ENCODE measurements at places on chromosomes 11 and 22. TPM values are rescaled to one million over a fixed set of nuclear protein-coding genes. Genes with fewer than 3 reads are reported as not detected.
A peak's percentile ranks its signal among the peaks of the same experiment; 100 is the strongest.

DNA sequence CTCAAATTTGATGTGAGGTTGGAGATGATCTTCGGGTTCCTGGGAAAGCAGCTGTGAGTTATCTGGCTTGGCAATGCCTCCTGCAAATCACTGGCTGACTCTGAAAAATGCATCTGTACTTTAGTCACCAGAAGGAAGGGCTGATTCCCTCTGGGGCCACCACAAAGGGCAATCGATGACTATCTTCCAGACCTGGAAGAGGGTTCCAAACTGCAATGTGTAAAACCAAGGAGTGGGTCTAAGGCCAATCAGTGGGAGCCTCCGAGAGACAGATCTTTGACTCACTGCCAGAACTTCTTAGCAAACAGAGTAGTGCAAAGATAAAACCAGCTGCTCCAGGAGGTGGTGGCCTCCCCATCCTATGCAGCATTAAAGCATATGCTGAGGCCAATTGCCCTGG lies 29.1 kb upstream of the PAK1 start:
- H3K36me3 ChIP-seq = no peaks in the 10 kb centered on the region
- H3K27me3 ChIP-seq = peaks cover 34% of the 10 kb centered on the region
- H3K4me3 ChIP-seq = no peak overlapping the region
- no peak for DNase-seq
- H3K27ac ChIP-seq = peak overlapping the region; percentile 28

Gene FREY1
- total RNA-seq = 1.5 TPM

GRCh38 chr11:45725776-45726492 lies 60.5 kb upstream of the CHST1 start:
- peaks cover 27% of the 10 kb centered on the region for H3K27me3 ChIP-seq
- H3K4me1 ChIP-seq = no peaks in the 10 kb centered on the region
- H3K36me3 ChIP-seq = no peaks in the 10 kb centered on the region
- no peak for DNase-seq

DNA sequence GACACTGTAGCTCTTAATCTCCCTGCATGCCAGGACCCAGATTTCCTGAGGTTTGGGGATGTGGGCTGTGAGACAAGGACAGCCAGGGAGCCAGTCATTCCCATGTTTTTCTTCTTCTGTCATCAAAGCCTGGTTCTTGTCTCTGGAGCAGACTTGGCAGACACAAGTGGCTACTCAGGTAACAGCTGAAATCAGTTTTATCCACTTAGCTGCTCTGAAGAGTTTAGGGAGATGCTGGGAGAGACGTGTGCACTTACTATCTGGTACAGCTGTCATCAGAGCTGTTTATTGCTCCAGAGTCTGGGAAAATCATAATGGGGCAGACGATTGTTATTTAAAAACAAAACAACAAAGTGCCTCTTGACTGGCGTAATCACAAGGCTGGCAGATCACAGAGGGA lies 56.6 kb downstream of the CSNK2A3 start:
- no peak for DNase-seq
- no peak overlapping the region for H3K27ac ChIP-seq
- H3K4me3 ChIP-seq = no peak overlapping the region
- H3K36me3 ChIP-seq = peaks cover 16% of the 10 kb centered on the region
- H3K27me3 ChIP-seq = no peaks in the 10 kb centered on the region
- no peaks in the 10 kb centered on the region for H3K4me1 ChIP-seq

- H3K27me3 ChIP-seq = no peaks in the 10 kb centered on the region
- H3K36me3 ChIP-seq = peaks cover 2% of the 10 kb centered on the region
- H3K4me3 ChIP-seq = no peak overlapping the region
- no peak overlapping the region for H3K27ac ChIP-seq
- peak; percentile 90 for DNase-seq
- peaks cover 7% of the 10 kb centered on the region for H3K4me1 ChIP-seq
Measured at GRCh38 chr22:37623075-37624016, 14.7 kb downstream of the GGA1 start.

- H3K4me3 ChIP-seq = no peak overlapping the region
- peaks cover 32% of the 10 kb centered on the region for H3K36me3 ChIP-seq
Measured at GRCh38 chr22:20111045-20111688, 4.7 kb upstream of the RANBP1 start.

Gene STK33
- total RNA-seq = 0.65 TPM

DNA sequence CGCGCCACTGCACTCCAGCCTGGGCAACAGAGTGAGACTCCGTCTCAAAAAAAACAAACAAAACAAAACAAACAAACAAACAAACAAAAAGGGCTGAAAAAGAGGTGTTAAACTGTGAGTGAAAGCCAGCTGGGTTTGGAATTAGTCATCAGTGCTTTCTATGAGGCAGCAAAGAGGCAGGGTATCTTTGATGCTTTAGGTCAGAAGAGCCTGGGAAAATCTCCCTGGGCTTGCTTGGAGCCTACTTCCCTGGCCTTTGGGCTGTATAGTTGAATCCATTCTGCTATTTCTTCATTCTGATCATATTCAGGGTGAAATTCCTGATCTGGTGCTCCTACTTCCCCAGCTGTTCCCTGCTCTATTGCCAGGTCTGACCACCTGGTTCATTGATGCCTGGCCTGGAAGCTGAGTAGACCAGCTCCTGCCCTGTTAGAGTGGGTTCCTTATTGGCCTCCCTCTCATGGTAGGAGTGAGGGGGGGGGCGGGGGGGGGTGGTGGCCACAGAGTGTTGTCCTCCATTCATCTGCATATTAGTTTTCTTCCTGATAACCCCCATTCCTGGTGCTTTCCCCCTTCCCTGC lies 65.6 kb downstream of the INSC start:
- H3K4me1 ChIP-seq = peaks cover 3% of the 10 kb centered on the region
- no peak overlapping the region for H3K27ac ChIP-seq
- no peaks in the 10 kb centered on the region for H3K36me3 ChIP-seq
- no peak overlapping the region for H3K4me3 ChIP-seq
- peaks cover 2% of the 10 kb centered on the region for H3K27me3 ChIP-seq

Gene FKBP2
- 52.9 TPM for total RNA-seq

Gene E2F8
- 1.7 TPM for total RNA-seq

Gene CD3G
- not detected for total RNA-seq

DNA sequence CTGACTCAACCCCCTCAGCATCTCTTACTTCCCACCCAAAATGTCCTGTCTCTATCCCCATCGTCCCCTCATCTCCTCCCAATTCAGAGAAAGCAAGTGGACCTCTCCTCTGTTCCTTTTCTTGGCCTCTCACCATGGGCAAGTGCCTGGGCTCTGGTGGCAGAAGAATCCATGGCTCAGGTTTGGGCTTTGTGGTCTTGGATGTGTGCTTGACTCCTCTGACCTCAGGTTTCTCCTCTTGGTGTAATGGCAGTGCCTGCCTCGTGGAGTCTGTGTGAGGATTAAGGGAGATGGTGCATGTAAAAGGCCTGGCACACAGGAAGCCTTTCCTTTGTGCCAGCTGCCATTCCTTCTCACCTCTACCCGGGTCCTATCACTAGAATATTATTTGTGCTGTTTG lies 3.2 kb downstream of the BMAL1 start:
- peaks cover 3% of the 10 kb centered on the region for H3K36me3 ChIP-seq
- H3K4me1 ChIP-seq = peaks cover 28% of the 10 kb centered on the region
- no peak overlapping the region for H3K27ac ChIP-seq
- peaks cover 22% of the 10 kb centered on the region for H3K27me3 ChIP-seq
- no peak overlapping the region for H3K4me3 ChIP-seq

- H3K4me1 ChIP-seq = peaks cover 15% of the 10 kb centered on the region
- H3K27ac ChIP-seq = no peak overlapping the region
- no peak overlapping the region for H3K4me3 ChIP-seq
- peaks cover 4% of the 10 kb centered on the region for H3K36me3 ChIP-seq
Measured at GRCh38 chr11:9688716-9689511, 25.0 kb downstream of the SWAP70 start.

Gene MPZL3
- 0.37 TPM for total RNA-seq

Gene ELFN2
- 0.97 TPM for total RNA-seq

DNA sequence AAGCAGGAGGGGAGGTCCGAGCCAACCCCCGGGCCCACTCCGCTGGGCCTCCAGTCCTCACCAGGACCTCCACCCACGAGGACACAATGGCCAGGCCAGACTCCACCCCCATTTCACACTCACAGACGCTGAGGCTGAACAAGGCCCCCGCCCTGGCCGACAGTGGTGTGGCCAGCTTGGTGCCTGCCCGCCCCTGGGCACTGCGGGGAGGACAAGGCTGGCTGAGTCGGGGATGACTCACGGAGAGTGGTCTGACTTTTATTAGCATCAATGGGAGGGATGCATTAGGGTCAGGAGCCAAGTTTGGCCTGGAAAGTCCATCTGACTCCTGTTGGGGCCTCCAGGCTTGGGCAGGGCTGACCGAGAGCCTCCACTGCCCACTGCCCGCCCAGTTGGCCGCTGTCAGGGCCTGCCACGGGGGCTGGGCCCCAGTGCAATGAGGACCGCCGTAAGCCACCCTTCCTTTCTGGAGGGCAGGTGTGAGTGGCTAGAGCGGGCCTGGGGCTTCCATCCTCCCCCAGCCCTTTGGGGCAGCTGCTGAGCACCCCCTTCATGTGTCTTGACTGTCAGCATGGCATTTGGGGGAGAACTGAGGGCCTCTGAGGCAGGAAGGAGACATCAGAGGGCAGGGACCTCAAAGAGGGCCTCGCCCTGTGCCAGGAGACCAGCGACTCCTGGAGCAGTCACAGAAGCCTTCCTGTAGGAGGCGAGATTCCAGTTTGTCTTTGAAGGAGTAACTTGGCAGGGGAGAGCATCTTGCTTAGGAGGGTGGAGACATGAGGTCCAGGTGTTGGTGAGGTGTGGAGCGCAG lies 10.6 kb downstream of the TSPAN32 start:
- peaks cover 5% of the 10 kb centered on the region for H3K36me3 ChIP-seq
- no peak overlapping the region for H3K4me3 ChIP-seq
- H3K27ac ChIP-seq = peak overlapping the region; percentile 75
- H3K4me1 ChIP-seq = peaks cover 27% of the 10 kb centered on the region
- DNase-seq = no peak

Gene BACE1
- total RNA-seq = 75.0 TPM

DNA sequence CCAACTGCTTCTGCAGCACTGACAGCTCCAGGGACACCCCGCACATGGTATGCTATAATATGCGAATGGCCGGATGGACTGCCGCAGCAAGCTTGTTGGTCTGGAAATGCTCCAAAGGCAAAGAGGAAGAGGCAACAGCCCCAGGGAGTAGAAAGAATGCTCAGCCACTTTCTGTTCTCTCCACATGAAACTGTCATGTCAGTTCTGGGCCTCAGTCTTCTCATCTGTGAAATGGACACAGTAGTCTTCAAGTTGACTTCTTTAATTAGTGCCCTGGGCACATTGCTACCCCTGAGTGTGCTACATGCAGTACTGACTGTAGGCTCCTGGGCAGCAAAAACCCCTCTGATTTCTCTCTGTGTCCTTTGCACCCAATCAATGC lies 19.9 kb downstream of the IL10RA start:
- H3K27me3 ChIP-seq = peaks cover 5% of the 10 kb centered on the region
- peak; percentile 42 for DNase-seq
- H3K4me1 ChIP-seq = no peaks in the 10 kb centered on the region
- H3K36me3 ChIP-seq = no peaks in the 10 kb centered on the region
